Germinal center (tissue), 1 donor: ENCODE measurements at places on chromosomes 11 and 22.

GRCh38 chr11:122871302-122871701 lies 11.3 kb upstream of the JHY start:
- DNase-seq: no peak

GRCh38 chr11:79200398-79201070 lies 240.3 kb downstream of the TENM4 start:
- no peak for DNase-seq

DNA sequence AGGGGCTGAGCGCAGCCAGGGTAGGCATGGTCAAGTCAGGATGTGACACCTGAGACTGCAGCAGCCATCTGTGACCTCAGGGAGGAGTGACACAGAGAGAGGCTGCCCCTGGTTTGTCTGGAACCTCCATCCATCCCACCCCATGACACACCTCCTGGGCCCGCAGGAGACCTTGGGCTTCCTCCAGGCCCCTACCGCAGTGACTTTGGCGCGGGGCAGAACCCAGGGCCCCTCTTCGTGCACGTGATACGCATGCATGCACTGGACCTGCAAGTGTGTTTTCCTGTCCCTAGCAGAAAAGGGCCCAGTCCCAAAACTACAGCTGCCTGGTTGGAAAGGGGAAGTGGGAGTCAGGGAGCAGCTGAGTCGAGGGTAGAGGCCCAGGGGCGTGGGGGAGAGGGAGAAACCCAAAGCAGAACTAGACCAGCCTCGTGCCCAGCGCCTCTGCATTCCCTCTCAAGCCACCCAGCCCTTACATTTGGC lies 7.9 kb upstream of the CYTH4 start:
- peak; percentile 59 for DNase-seq

DNA sequence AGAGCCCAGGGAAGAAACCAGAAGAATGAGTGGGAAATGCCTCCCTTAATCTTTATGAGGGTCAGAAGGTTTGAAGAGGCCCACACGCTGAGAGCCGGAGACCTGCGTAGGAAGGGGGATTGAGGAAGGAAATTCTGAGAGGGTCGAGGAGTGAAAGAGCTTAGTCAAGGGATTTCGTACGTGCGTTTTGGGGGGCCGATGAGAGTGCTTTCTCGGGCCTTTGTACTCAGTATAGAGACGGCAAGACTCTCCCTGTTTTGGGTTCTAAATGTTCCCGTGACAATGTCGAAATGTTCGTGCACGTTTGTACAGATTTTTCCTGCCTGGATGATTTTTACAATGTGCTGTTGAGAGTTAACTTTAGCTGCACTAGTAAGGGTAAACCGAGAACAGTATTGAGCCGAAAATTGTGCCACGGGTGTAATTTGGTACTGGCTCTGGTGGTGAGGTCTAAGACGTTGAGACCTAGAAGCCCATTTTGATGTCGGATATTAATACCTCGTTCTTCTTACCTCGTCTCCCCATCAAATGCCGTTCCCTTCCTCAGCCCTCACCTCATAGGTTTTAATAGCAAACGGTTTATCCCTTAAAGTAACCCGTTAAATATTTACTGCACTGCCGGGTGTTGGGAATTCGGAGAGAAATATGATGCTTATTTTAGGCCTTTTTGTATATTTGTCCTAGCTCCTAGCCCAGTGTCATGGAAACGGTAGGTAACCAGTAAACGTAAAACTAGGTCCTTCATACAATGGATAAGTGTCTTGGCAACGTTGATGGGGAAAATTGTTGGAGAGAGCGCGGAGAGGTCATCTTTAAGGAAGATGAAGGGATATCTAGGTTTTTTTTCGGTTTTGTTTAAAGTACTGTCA lies 734 bp downstream of the C11orf58 start:
- peak; percentile 14 for DNase-seq

DNA sequence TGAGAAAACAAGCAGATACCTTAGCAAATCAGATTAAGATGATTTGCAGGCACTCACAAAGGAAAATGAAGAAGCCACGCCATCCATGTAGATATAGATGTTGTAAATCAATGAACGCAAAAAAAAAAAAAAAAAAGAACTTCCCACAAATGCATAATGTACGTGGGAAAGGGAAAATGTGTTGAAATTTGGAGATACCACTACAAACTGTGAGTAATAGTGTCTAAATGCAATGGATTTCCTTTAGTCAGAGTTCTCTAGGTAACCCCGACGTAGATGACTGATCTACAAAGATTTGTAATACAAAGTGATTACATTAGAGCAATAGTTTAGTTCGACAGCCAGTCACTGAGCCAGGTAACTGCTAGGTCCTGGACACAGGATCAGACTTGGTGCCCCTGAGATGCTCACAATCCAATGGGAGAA lies 783 bp upstream of the ANKRD54 start:
- DNase-seq: no peak

GRCh38 chr11:106988151-106989077 lies 29.9 kb downstream of the GUCY1A2 start:
- no peak for DNase-seq
